Stimulated activated CD8-positive, alpha-beta memory T cell treated with anti-CD3 and anti-CD28 coated beads, Interleukin-4, amount 100 ng/mL, for 1 hour (primary cell): ENCODE measurements at places on chromosomes 3 and 15.

DNA sequence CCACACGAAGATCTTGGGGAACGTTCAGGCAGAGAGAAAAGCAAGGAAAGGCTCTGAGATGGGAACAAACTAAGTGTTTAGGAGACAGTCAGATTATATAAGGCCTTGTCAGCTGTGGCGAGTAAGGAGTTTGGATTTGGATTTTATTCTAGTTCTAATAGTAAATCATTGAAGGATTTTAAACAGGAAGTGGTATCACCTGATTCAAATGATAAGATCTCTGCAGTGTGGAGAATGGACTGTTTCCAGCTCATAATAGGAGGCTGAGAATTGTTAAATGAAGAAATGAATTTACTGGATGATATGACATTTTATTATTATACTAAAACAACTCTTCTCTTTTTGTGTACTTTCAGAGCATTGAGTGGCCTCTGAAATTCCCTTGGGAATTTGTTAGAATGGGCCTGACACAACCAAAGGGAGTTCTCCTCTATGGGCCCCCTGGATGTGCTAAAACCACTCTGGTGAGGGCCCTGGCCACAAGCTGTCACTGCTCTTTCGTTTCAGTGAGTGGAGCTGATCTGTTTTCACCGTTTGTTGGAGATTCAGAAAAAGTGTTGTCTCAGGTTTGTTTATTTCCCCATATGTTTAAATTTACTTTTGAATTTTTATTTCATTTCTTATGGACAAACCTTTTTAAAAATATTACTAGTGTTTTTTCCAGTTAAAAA, 36.0 kb upstream of the GATM start:
- DNase-seq: no peak

GRCh38 chr3:115855911-115856310, 232.6 kb downstream of the GAP43 start:
- DNase-seq: no peak

DNA sequence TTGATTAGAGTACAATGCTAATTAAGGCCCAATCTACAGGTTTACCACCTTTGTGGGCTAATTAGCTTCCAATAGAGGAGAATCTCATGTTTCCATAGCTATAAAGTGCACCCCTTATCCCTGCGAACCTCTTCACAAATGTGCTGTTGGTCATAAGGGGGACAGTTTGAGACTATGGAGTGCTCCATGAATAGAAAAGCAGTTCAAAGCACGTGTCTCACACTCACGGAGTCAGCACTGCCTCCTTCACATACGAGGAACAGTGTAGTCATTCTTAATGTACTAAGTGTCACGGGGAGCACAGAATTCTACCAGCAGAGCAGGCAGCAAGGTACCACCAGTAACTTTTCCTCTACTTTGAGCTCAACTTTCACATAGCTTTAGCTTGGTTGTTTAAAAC, 62.1 kb downstream of the ETV5 start:
- DNase-seq: no peak

- no peak for DNase-seq
These were observed 86.8 kb upstream of the NR2F2 start for GRCh38 chr15:96243701-96244100.

DNA sequence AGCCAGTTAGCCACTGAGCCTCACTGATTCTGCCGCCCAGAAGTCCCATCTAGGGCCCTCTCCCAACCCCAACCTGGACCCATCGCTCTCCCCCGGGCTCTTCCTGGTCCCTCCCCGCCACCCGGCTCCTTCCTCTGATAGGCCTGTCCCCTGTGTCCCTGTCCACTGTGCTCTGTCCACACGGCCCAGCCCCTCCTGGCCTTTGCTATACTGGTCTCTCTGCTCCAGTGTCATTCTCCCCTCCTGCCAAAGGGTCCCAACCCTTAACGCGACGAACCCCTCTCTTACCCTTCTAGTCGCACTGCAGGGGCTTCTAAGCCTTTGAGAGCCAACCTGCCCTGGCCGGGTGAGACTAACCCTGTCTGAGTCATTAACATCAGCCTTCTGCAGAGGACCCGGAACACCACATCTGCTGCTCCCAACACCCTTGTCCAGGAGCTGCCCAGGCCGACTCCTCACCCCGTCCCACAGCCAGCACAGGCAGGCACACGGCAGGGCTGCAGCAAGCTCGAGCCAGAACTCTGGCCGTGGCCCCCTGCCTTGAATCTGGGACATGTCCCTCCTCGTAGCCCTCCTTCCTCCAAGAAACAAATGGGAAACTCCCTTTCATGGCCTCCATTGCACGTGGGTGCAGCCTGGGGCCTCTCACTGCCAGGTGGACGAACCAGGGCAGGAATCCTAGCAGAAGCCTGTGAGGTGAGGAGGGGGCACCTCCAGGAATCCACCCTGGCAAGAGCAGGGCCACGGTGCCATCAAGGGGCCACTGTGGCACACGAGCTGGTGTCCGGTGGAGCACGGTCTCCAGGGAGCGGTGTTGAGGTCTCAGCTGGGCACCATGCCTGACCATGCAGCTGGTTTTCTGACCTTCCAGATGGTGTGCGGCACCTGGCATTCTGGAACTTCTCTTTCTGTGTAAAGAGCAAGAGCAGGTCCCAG, 140.9 kb upstream of the IQSEC1 start:
- DNase-seq: no peak

- no peak for DNase-seq
These were observed 203.8 kb upstream of the FEZF2 start for GRCh38 chr3:62577153-62577552.

- no peak for DNase-seq
These were observed 50.0 kb upstream of the TBC1D23 start for GRCh38 chr3:100210772-100211135.

DNA sequence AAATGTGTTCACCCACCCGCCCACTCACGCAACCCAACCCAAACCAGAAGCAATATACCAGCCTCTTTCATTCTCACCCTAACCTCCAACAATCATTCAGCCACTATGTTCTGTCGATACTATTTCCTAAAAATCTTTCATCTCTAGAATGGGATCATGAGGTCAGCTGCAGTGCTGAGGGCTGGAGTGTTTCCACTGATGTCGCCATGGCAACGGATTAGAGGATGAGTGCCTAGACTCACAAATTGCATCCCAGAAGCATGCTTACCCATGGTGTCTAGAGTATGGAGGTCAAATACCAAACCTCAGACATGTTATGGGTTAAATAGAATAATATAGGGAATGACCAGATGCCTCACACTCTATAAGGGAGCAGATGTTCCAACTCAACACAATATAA, 138.5 kb downstream of the GABRB3 start:
- DNase-seq: no peak

- DNase-seq: no peak
These were observed 20.5 kb downstream of the SLC35A5 start for GRCh38 chr3:112582244-112582874.

GRCh38 chr3:69697381-69697780, 41.9 kb upstream of the MITF start:
- no peak for DNase-seq

DNA sequence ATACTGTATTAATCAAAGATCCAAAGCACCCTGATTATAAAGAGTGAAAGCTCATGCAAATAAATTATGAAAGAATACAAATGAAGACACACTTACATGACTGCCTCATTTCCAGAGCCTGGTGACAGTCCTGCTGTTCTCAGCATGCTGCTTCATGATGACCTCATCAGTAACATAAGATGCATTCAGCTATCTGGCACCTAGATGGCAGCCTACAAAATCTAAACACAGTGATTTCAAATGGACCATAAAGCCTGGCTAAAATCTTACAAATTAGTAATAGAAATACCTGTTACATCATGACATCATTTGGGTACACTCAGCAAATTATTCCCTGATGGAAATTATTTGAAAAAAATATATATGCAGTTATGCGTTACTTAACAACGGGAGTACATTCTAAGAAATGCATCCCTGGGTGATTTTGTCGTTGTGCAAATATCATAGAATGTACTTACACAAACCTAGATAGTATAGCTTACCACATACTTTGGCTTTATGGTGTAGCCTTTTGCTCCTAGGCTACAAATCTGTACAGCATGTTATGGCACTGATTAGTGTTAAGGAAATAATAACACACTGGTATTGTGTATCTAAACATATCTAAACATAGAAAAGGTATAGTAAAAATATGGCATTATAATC, 207.2 kb downstream of the EPHA3 start:
- DNase-seq: no peak

DNA sequence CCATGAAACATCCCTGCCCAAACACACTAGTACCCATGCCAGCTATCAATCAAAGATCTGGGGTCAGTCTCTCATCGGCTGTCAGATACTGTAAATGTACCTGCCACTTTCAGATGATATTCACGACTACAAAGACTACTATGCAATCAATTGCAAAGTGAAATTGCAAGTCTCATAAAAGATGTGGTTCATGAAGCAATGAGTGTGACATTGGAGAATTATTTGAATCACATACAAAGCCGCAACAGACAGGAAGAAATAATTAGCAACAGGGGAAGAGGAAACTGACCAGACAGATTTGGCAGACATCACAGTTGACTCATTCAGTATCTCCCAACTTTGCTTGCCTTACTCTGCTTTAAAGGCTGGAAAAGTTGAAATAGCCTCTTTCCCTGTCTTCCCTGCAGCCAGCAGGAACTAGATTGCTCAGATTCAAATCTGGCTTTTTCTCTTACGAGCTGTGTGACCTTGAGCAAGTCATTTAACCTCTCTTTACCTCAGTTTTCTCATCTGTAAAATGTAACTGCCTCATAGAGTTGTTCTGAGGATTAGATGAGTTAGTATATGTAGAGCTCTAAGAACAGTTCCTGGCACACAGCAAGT, 95.7 kb upstream of the C3orf80 start:
- DNase-seq: no peak

DNA sequence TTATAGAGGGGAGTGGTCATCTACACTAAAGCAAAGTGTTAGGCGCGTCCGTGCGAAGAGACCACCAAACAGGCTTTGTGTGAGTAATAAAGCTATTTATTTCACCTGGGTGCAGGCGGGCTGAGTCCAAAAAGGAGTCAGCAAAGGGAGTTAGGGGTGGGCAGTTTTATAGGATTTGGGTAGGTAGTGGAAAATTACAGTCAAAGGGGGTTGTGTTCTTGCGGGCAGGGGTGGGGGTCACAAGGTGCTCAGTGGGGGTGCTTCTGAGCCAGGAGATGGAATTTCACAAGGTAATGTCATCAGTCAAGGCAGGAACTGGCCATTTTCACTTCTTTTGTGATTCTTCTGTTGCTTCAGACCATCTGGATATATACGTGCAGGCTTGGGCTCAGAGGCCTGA, 47.1 kb downstream of the OIP5 start:
- DNase-seq: no peak

GRCh38 chr3:102053375-102053989, 204.2 kb downstream of the NFKBIZ start:
- DNase-seq: no peak

DNA sequence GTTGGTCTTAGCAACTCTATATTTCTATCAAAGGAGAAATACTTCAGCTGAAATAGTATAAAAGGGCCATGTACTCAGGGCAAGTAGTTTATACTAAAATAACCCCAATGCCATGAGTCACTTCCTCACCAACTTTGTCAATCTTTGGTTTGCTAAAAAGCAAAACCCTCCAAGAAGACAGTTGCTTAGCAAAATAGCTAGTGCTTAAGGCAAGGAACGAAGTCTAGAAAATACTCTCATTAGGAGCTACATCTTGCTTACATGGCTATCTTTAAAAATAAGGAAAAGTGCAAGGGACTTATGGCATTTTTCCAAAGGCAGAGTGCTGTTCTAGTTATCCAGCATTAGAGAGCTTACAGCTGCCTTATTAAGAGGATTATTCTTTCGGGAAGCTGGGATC, 28.4 kb downstream of the P3H2 start:
- no peak for DNase-seq

GRCh38 chr3:172148702-172149565, 109.6 kb downstream of the FNDC3B start:
- no peak for DNase-seq
